Cardiac septum (tissue), 1 donor: ENCODE measurements at places on chromosomes 1 and 21. TPM values are rescaled to one million over a fixed set of nuclear protein-coding genes. Genes with fewer than 3 reads are reported as not detected.

The PROK1 gene
- 0.46 TPM for total RNA-seq

DNA sequence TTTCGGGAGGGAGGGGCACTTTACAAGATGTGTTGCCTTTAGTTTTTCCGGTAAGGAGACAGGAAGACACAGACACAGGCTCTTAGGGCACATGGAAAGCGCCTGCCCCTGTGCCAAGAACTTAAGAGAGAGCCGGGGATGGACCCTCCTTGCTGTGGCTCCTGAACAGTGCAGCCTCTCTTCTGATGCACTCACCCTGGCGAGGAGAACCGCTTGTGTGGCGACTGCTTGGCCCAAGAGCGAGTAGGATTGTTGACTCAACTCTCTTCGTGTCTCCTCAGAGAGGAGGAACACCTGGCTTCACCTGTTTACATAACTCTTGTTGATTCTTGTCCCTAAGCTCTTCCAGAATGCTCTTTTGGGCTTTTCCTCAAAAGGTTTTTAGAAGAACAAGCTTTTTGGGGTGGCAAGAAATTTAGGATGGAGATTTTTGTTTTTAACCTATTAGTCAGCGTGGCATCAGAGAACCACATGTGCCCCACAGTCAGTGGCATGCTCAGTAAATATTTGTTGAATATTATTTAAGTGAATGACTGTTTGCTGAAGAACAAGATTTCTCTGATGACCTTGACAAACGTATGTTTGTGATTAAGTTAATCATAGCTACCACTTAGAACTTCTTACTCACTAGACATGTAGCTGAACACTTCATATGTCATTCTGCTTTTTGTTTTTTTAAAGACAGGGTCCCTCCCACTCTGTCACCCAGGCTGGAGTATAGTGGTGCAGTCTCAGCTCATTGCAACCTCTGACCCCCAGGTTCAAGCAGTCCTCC is 60.6 kb downstream of the NFIA start:
- no peak for DNase-seq

The PGBD5 gene
- 14.0 TPM for total RNA-seq

The OR10J1 gene
- not detected for total RNA-seq

- no peak for DNase-seq
These were observed 58.0 kb downstream of the RAP1GAP start for GRCh38 chr1:21610989-21611785.

GRCh38 chr1:48649880-48650279 is 126.8 kb downstream of the BEND5 start:
- no peak for DNase-seq
